ENCODE measurements at places on chromosomes 11 and 22.
A peak's percentile ranks its signal among the peaks of the same experiment; 100 is the strongest.

GRCh38 chr11:112837162-112837826, 123.9 kb upstream of the NCAM1 start:
- DNase-seq = no peak

DNA sequence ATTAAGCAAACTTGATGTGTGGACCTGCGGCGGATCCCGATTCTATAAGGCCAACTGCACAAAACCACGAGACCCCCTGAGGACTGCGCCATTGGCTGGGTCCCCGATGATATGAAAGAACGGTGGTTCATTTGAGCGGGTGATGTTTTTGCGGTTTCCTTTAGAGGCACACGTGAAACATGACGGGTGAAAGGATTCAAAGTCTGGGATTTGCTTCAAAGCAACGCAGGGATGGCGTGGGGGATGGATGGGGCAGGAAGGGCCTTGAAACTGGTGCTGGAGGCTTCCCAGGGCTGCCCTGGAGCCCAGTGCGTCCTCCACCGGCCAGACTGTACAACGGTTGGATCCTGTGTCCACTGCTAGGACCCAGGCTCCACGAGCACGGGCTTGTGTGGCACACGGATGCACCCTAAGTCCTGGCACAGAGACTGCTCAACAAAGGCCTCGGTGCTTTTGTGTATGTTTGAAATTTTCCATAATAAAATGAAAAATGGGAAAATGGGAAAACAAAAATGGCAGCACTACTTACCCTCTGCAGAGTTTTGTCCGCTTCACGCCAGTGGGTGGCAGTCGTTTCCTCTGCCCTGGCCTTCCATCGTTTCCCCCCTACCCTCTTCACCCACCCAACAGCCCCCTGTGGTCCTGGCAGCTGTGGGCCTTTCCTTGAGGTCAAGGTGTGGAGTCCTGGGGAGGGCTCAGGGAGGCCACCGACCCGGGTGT, 3.6 kb downstream of the ASCL2 start:
- no peak for DNase-seq

DNA sequence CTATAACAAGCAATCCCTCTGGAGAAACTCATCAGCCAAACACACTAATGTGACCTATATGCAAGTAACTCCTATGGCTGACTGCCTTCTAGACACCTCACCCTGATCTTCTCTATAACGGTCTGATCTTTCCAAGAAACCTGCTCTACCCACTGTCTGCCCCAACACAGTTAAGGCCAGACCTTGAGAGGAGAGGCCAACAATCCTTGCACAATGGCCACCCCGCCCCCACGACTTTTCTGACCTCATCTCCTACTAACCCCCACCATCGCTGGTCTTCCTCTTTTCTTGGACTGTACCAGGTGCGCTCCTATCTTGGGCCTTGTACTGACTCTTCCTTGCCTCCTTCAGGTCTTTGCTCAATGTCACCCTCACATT, 12.5 kb downstream of the HIRA start:
- DNase-seq = no peak

DNA sequence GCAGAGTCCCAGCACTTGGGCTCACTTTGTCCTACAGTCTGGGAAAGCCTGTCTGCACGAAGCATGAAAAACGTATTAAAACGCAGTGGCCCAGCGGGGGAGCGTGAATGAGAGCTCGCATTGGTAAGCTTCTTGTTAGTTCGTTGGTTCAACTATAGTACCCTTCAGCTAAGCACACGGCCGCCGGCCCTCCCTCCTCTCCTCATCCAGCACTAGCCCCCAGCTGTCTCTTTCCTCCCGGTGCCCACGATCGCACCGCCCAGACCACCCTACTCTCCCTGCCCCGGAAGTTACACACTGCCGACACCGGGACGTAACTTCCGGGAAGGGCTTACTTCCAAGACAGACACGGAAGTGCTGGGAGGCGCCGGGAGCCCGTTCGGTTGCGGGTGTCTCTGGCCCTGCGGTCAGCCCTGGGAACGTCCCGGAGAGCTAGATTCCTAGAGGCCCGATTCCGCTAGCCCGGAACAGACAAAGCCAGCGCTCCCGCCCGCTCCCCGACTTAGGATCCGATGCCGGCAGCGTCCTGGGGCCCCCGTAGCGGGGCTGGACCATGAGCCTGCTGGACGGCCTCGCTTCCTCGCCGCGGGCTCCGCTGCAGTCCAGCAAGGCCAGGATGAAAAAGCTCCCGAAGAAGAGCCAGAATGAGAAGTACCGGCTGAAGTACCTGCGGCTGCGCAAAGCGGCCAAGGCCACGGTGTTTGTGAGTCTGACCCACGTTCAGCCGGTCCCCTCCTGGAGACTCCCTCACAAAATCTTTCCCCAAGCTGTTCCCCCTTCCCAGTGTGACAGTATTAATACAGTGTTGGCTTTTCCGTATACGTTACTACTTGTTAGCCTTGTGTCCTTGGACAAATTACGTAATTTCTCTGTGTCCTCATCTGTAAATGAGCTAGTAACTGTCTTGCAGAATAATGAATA, at the start of gene TBRG1:
TSS of gene TBRG1 (plus strand) at position 334 of the 921 bp plus-strand sequence. CDS start at position 554, 220 bp downstream.
- DNase-seq = peak; percentile 76

- DNase-seq = no peak
These were observed 150.8 kb upstream of the NTM start for GRCh38 chr11:131219646-131220045.

DNA sequence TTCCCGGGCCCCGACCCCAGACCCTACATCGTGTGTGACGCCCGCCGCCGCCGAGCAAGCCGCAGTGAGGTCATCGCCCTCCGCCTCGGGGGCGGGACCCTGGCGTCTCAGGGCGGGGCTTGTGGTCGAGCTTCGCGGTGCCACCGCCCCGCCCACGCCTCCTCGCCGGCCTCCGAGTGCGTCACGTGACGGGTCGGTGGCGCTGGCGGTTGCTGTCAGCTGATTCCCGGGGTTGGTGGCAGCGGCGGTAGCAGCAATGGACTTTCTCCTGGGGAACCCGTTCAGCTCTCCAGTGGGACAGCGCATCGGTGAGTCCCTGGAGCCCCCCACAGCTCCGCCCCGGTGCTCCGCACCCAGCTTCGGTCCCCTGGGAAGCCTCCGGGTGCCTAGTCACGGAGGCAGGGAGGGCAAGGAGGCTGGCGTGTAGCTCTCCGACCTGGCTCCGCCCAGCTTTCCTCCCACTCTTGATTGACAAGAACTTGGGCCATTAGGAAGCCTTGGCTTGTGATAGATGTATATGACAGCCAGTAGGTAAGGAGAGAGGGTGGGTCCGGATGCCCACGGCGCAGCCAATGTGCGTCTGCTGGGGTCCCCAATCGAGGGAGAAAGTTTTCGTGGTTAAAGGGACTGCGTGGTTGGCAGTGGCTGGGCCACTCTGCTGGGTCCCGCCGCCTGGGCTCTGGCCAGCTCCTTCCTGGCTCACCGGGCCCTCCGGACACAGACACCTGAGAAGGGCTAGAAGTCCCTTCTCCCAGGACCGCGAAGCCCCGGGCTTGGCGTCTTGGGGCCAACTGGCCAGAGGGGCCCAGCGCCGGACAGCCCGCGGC, at the start of gene TOM1:
TSS of gene TOM1 (plus strand) at position 222 of the 827 bp plus-strand sequence. CDS start at position 257, 35 bp downstream.
- DNase-seq = peak; percentile 96

- no peak for DNase-seq
These were observed 109.3 kb downstream of the ST3GAL4 start for GRCh38 chr11:126464796-126465195.

GRCh38 chr11:112817376-112817775, 143.8 kb upstream of the NCAM1 start:
- no peak for DNase-seq

GRCh38 chr11:73384872-73385689, 8.9 kb downstream of the RELT start:
- no peak for DNase-seq

DNA sequence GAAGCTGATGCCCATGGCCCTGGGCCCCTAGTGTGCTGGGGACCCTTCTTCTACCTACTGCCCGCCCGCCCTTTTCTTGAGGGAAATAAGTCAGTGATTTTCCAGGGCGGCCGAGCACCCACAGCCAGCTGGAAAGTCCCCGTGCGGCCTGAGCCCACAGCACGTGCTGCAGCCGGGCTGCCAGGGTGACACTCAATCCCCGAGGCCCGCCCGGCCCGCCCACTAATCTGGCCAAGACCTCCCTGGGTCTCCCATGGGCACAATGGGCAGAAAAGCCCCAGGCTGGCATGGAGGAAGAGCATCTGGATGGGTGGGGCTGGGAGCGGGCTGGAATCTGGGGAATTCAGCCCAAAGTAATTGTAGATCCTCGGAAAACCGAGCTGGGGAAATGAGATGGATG, 24.8 kb downstream of the WNT7B start:
- no peak for DNase-seq

DNA sequence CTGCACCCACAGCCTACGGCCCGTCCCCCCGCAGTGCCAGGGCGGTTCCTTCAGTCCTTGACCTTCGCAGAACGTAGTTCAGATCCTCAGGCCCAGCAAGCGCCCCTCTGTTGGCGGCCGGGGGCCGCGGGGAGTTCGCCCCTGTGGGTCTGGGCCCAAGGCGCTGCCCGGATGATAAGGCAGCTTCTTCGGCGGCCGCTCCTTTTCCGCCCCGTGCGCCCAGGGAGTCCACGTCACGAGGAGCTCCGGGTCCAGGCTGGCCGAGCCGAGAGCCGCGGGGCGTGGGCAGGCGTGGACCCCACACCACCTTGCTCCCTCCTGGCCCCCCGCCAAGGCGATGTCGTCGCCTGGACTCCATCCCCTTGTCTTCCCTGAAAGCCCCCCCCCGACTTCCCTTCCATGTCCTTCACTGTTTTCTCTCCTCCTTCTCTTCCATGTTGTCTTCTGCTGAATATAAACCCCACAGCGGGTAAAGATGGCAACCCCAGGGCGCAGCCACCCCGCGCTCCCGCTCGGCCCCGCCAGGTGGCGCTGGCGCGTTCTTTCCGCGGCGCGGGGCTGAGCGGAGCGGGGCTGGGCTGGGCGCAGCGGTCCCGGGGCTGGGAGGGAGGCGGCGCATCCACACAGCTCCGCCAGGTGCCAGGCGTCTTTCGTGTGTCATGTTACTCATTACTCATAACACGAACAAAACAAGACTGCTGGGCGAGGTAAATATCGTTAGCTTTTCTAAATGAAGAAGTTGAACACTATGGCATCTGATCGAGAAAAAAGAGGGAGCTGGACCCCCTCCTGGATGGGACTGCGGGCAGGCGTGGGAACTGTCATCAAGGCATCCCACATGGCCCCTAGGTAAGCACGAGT, 321.0 kb downstream of the NTM start:
- no peak for DNase-seq

DNA sequence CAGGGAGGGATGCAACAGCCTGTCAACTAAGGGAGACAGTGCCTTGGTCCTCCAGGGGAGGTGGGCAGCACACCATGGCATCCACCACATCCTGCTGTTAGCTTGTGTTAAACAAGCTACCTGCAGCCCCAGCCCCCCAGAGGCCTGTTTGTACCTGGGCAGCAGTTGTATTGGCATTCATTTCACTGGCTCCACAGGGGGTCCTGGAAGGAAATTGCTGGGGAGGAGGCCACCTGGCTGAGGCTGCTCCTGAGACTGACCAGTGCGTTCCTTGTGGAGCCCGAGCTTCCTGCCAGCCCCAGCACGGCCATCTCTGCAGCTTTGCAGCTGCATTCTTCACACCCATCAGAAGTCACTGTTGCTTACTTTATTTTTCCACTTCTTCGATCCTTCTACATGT, 479.9 kb downstream of the INSC start:
- no peak for DNase-seq

GRCh38 chr11:16960250-16960649, 54.0 kb downstream of the PLEKHA7 start:
- no peak for DNase-seq

DNA sequence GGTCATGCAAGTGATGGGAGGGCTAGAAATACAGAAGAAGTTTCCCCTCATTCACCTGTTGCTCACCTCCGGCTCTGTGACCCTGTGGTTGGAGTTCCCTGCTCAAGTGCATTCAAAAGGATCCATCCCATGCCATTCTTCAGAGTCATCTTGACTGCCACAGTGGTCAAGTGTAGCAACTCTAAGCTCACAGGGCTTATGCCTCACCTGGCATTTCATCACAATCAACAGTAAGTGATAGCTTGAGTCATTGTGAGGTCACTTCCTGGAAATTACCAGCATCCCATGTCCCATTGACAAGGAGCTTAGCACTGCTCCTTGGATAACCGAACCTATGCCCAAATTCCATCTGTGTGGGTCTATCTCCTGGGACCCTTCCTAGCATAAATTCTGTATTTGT, 55.6 kb downstream of the OR4C45 start:
- no peak for DNase-seq

DNA sequence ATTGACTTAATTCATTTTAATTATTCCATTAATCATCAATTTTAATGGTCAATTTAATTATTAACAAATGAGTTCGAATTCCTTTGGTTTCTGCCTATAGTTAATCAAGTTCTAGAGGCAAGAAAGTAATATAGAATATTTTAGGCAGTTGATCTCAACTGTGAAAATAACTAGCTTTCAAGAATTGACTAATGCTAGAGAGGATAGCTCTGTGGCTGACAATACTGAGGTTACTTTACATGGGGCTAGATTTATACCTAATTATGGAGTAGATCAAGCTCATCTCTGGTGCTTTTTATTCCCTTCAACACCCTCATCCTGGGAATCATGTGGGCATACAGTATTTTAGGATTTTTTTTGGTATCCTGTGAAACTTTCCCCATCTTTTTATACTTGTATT, 259.4 kb downstream of the GRM5 start:
- no peak for DNase-seq

DNA sequence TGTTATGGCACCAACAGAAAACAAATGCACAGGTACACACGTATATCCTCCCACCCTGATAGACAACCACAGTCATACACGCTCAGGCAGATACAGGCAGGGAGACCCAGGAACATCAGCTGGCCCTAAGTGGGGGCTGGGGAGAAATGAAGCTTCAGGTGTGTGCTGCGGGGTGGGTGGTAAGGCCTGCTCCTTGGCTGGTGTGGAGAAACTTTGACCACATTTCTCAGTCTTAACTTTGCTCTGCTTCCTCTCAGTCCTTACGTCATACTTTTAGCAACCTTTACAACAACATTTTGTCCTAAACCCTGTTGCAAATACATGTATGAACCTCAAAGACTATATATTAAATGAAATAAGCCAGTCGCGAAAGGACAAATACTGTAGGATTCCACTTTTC, 6.7 kb upstream of the ANAPC15 start:
- DNase-seq = no peak

- no peak for DNase-seq
These were observed 4.0 kb downstream of the ARL14EP start for GRCh38 chr11:30326906-30327305.

DNA sequence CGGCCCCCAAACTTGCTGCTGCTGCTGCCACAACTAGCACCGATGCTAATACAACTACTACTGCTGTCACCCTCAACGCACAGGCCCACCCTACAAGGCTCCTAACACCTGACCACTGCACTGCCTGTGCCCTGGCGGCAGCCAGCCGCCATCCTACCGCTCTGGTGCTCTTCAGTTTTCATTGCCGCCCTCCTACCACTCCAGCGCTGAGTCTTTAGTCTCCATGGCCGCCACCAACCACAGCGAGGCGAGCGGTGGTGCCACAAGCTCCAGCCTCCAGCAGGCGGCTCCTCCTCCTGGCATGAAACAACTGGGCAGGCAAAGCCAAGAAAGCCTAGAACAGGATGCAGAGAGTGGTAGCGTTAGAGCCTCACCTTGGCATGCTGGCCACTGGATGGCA, 5.0 kb upstream of the RFPL3 start:
- no peak for DNase-seq

- DNase-seq = peak; percentile 83
These were observed 697 bp downstream of the TPBGL start for GRCh38 chr11:75241036-75241905.

- DNase-seq = no peak
These were observed 4.6 kb downstream of the PHOX2A start for GRCh38 chr11:72239313-72239848.
